ENCODE measurements at places on chromosomes 6 and 20.

GRCh38 chr20:41837669-41838224 lies 219.6 kb upstream of the CHD6 start:
- DNase-seq, result no peak

DNA sequence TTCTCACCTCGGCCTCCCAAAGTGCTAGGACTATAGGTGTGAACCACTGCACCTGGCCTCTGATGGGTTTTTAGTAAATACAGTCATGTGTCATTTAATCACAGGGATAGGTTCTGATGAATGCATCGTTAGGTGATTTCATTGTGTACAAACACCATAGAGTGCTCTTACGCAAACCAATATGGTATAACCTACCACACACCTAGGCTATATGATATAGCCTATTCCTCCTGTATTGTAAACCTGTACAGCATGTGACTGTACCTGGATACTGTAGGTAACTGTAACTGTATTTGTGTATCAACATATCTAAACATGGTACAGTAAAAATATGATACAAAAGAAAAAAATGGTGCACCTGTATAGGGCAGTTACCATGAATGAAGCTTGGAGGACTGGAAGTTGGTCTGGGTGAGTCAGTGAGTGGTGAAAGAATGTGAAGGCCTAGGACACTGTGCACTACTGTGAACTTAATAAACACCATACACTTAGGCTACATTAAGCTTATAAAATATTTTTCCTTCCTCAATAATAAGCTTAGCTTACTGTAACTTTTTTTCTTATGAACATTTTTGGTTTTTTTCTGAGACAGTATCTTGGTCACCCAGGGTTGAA lies 10.0 kb downstream of the BICRAL start:
- no peak for DNase-seq

DNA sequence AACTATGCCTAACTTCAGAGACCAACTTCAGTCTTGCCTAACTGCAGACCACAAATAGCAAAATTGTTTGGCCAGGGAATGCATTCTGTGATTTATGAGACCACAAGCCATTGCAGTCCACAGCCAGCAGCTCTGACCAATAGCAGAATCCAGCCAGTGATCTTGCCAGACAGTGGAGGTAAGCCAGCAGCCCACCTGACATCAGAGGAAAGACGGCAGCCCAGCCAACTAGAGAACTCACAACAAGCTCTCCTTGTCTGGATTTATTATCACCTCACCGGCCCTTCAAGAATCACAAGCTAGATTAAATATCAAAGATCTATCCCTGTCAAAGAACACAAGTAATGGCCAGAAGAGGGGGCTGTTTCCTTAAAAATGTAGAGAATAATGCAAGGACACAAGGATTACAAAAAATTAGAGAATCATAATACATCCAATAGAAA lies 66.5 kb upstream of the SLC35F1 start:
- no peak for DNase-seq

GRCh38 chr20:50554694-50555579 lies 44.8 kb downstream of the PTPN1 start:
- DNase-seq, result no peak

DNA sequence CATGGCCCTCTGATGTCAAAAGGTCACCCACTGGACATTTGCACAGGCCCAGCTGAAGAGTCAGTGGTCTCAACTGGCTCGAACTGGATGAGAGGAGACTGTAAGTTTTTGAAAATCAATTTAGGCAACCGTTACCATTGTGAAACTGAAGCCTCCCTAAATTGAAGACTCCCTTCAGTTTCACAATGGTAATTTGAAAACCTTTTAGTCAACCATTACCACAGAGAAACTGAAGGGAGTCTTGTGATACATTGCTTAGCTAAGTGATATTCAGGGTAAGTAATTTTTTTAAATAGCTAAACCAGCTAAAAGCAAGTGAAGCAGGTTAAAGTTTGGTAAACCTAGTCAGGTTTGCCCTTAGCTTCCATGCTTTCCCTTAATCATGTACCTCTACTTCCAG lies 197.3 kb upstream of the NT5E start:
- no peak for DNase-seq

DNA sequence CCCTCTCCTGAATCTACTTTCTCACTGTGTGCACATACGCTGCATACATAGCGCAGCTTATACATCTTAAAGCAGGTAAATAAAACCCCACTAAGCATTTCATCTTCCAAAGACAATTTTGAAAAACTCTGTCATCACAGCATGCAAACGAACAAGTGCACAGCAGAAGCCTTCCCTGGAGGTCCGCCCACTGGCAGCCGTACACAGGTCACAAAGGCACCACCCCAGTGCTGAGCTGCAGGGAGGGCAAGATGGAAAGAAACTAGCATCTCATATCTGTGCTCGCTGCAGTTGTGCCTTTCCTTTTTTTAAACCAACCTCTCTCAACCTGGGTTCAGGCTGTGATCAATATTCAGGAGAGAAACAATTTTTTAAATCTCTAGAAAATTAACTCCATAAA lies 73.3 kb downstream of the HUS1B start:
- DNase-seq, result no peak

DNA sequence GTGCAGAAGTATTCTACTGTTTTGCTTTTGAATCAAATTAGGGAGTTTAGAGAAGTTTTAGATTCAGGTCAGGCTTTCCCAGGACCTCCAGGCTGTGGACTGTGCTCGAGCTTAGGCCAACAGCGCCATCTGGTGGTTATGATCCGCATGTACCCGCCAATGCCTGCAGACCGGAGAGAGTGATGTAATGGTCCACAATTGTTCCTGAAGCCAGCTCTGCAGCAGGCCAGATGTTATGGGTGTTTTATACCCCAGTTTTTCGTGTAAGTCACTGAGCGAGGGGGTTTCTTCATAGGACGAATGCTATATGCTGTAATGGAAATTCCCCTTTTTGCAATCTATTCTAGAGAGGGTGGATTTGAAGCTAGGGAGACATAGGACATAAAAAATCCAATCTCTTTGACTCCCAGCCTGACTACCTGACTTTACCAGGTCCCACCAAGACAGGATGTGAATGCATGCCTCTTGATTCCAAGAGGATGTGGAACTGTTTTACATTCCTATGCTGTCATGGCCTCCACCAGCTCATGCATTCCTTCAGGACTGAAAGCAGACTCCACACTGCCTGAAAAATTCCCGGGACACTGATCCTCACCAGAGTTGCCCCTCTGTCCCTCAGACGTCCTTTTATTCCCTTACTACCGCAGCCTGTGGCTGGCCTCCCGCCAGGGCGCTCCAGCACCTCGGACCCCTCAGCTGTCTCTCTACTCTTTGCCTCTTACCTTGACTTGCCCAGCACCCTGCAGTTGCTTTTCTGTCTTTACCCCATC lies 41.2 kb upstream of the LY86 start:
- peak; percentile 80 for DNase-seq

- no peak for DNase-seq
Observed at GRCh38 chr6:16700202-16700915, 60.9 kb downstream of the ATXN1 start.

DNA sequence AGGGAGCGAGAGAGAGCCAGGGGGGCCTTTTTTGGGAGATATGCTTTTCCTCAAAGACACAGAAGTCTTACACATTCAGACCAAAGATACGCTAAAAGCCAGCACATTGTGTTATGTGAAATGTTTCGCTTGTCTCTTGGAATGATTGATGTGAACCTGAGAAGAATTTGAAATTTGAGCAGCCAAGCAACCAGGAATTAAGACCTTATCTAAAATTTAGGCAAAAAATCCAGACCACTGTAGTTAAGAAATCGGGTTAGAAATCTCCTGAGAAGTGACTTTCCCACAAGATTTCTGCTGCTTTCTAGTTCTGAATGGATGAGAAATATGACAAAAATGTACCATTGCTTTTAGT lies 223.2 kb upstream of the GMDS start:
- no peak for DNase-seq

GRCh38 chr6:6987749-6988148 lies 120.0 kb upstream of the RREB1 start:
- no peak for DNase-seq

All from cerebellar nuclear complex (tissue), 1 donor.